Left ventricle myocardium superior (tissue), 1 donor: ENCODE measurements at places on chromosomes 16 and 17. TPM values are rescaled to one million over a fixed set of nuclear protein-coding genes. Genes with fewer than 3 reads are reported as not detected.

Gene SLX1B
- total RNA-seq = 12.5 TPM

Gene CLEC18C
- not detected for total RNA-seq

Gene NFAT5
- 14.3 TPM for total RNA-seq

Gene TLCD1
- total RNA-seq = 2.6 TPM

Gene GFAP
- total RNA-seq = 4.2 TPM

Gene MT4
- total RNA-seq = not detected

Gene HEATR9
- not detected for total RNA-seq

Gene NECAB2
- total RNA-seq = 0.84 TPM

Gene RCVRN
- total RNA-seq = 0.12 TPM

Gene KRTAP1-5
- total RNA-seq = not detected

Gene IRX5
- 0.47 TPM for total RNA-seq

Gene TP53TG3B
- not detected for total RNA-seq

Gene KRTAP9-8
- not detected for total RNA-seq

Gene NEK8
- 0.94 TPM for total RNA-seq

Gene TMEM92
- total RNA-seq = not detected

Gene KATNB1
- total RNA-seq = 9.3 TPM

Gene NHLRC4
- total RNA-seq = 0.52 TPM

Gene LRRC45
- 6.3 TPM for total RNA-seq

Gene PRM3
- total RNA-seq = not detected

Gene MON1B
- total RNA-seq = 15.1 TPM

Gene SLC6A2
- not detected for total RNA-seq

Gene FOXC2
- total RNA-seq = 1.9 TPM

Gene HSD3B7
- 7.4 TPM for total RNA-seq

Gene VWA3A
- 0.52 TPM for total RNA-seq

Gene KIF19
- 0.30 TPM for total RNA-seq

Gene INCA1
- 3.2 TPM for total RNA-seq

Gene KCNH4
- total RNA-seq = 0.15 TPM

Gene KRT12
- not detected for total RNA-seq

Gene ENO3
- 670 TPM for total RNA-seq

Gene CIITA
- total RNA-seq = 12.2 TPM

Gene NCBP3
- 17.8 TPM for total RNA-seq

Gene ABCC12
- not detected for total RNA-seq

Gene CCL15
- not detected for total RNA-seq

Gene CCL2
- 22.3 TPM for total RNA-seq

Gene ZNF48
- 5.2 TPM for total RNA-seq

Gene KRTAP4-5
- total RNA-seq = not detected

Gene NDRG4
- total RNA-seq = 580 TPM

Gene CA7
- not detected for total RNA-seq

Gene RPH3AL
- 3.8 TPM for total RNA-seq

Gene CLEC18B
- not detected for total RNA-seq

Gene DPEP1
- not detected for total RNA-seq

Gene ZNF174
- 9.9 TPM for total RNA-seq

Gene ZKSCAN2
- 3.9 TPM for total RNA-seq

Gene SPATA22
- total RNA-seq = 0.50 TPM

Gene CRYBA1
- total RNA-seq = not detected

Gene TBC1D3I
- total RNA-seq = 0.20 TPM

Gene PRR35
- total RNA-seq = not detected

Gene CTF1
- total RNA-seq = 7.5 TPM

Gene ABCC11
- not detected for total RNA-seq

Gene MSLN
- total RNA-seq = 4.6 TPM

Gene ORC6
- 1.3 TPM for total RNA-seq

Gene SLC12A4
- 95.5 TPM for total RNA-seq

Gene COX10
- total RNA-seq = 50.6 TPM
